Activated CD8-positive, alpha-beta memory T cell treated with anti-CD3 and anti-CD28 coated beads for 24 hours (primary cell): ENCODE measurements at places on chromosomes 2 and 18.

GRCh38 chr2:10742666-10743065 is 21.2 kb downstream of the ATP6V1C2 start:
- no peak for DNase-seq

- no peak for DNase-seq
These were observed 306.2 kb downstream of the FSIP2 start for GRCh38 chr2:186044761-186045160.

- DNase-seq, result no peak
These were observed 15.1 kb upstream of the LDAH start for GRCh38 chr2:20838016-20838415.

GRCh38 chr2:70541481-70542020 is 12.1 kb downstream of the TGFA start:
- no peak for DNase-seq

GRCh38 chr2:28855977-28856376 is 14.1 kb downstream of the TRMT61B start:
- DNase-seq, result no peak

- no peak for DNase-seq
These were observed 333.0 kb upstream of the SLC14A2 start for GRCh38 chr18:45282101-45282812.

GRCh38 chr2:37011130-37011529 is 44.8 kb upstream of the STRN start:
- no peak for DNase-seq

GRCh38 chr2:5377323-5377722 is 314.9 kb upstream of the SOX11 start:
- no peak for DNase-seq

GRCh38 chr2:121709776-121710469 is 26.8 kb downstream of the NIFK start:
- DNase-seq, result no peak

DNA sequence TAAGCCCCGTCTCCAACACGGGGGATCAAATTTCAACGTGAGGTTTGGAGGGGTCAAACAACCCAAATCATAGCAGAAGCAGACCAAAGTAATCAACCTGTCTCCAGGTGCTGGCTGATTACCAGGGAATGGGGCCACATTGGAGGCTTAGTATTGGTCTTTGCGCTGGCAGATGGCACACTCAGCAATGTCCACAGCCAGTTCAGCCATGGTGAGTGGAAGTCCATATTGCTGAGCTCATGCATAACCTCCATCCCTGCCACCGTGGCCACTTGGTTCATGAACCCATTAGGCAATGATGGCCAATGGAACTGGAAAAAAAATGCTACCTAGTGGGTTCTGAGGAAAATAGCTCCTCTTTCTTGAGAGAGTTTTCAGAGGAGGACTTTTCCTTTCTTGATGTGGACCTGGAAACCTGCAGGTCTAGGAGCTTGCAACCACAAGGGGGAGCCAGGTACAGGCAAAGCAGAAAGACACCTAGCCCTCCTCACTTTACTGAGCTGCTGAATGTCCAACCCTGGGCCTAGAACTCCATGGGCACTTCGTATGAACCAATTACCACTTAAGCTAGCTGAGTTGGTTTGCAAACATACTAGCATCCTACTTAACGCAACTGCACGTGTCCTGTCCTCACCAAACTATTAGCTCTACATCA is 128.0 kb upstream of the GYPC start:
- peak; percentile 82 for DNase-seq

- no peak for DNase-seq
These were observed 106.9 kb upstream of the THOC1 start for GRCh38 chr18:374721-375168.

GRCh38 chr2:209936106-209936666 is 66.3 kb upstream of the RPE start:
- no peak for DNase-seq

- DNase-seq, result no peak
These were observed 194.7 kb downstream of the RAB3GAP1 start for GRCh38 chr2:135246711-135247270.

- DNase-seq, result peak; percentile 47
These were observed 48.5 kb downstream of the ZNF516 start for GRCh38 chr18:76446321-76447257.

- DNase-seq, result no peak
These were observed 209.5 kb upstream of the SMAD7 start for GRCh38 chr18:49160079-49160930.

GRCh38 chr2:33372940-33373553 is 103.4 kb upstream of the RASGRP3 start:
- DNase-seq, result no peak

DNA sequence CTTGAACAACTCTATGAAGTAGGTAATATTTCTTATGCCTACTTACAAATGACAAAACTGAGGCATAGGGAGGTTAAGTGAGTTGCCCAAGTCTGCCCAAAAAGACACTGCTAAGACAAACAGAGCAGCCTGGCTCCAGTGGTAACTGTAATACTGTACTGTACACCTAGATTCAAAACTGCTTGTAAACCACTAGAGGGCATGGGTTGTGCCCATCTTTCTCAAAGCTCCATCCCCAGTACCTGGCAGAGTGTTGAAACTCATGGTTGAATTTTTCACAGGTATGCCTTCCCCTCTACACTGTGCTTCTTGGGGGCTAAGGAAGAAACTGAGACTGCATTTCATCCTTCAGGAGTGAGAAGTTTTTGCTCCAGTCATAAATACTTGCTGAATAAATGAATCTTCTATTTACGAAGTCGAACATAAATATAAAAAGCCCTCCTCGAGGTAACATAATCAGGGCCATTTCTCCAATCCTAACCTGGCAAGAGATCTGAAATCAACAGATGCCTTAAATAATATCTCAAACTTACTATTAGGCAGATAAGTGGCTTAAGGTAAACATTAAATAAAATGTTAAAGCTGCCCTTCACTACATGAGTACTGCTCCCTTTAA is 2.0 kb downstream of the PPP4R1 start:
- peak; percentile 58 for DNase-seq

DNA sequence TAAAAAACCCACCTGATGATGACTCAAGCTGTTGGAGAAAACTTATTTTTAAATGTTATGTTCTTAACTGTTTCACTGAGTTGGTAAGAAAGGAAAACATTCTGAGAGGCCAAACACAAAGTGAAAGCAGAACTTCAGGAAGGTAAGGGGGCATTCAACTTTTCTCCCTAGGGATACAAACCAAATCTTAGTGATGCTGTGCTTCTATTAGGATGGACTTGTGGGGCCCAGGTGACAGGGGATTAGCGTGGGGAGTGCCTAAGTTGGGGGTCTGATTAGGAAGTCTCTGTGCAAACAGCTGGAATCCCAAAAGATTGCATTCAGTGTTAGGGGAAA is 18.5 kb downstream of the PDCL3 start:
- no peak for DNase-seq

DNA sequence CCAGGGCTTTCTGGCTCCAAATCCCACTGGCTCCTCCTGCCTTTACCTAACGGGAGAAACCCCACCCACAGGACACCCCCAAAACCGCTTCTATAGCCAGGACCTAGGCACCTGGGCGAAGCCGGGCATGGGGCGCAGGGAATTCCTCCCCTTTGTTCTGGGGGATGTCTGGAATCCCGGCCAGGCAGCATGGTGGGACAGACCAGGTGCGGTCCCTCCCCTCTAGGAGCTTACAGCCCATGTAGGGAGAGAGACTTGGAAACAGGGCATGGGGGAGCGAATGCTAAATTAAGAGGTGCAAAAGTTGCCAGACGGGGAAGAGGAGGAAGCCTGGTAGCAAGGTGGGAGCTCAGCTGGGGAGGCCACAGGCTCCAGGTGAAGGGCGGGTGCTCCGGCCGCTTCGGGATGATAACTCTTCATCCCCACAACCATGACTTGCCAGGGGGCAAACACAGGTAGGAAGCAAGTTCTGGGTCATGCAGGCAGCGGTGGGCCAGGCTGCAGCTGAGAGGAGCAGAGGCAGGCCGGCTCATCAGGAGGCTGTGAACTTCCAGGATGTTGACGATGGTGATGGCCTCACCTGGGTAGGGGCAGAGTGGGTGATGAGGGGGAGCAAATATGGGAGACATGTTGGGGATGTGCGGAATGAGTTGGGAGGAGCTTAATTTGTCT is 1.3 kb downstream of the TMEM37 start:
- DNase-seq, result peak; percentile 43

DNA sequence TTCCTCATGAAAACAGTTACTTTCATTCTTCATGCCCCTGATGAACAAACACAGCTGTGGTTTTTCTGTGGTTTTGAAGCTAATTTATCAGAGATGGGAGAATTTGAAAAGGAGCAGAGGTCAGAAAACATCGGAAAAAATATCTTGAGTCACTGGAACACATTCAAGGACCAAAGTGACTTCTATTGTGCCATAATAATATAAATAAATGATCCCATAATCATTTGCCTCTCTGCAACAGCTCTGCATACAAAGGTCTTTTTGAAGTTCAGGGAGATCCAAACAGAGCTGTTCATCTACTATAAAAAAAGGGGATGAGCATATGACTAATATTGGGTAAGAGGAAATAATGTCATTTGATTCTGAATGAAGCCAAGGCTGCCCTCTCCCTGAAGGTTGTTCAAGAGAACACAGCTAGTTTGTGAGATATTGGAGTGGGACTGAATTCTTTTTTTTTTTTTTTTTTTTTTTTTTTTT is 201.3 kb upstream of the GALNT5 start:
- no peak for DNase-seq

- no peak for DNase-seq
These were observed 257.0 kb downstream of the MREG start for GRCh38 chr2:215756346-215756730.

GRCh38 chr2:223618172-223619035 is 16.2 kb upstream of the SCG2 start:
- DNase-seq, result no peak

DNA sequence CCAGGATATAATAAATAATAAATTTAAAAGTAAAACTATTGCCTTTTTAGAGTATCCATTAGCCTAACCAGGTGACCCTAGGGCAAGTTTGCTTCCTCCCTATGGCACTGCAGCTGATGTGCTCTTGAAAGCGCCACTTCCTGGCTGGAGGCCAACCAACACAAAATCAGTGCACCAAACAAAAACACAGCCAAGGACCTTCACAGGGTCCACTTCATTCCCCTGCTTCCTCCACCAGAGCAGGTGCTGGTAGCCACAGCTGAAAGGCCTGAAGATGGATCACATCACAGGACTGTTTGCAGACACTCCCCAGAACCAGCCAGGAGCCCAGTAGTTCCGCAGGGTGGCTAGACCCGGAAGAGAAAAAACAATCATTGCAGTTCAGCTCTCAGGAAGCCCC is 108.8 kb downstream of the TWIST2 start:
- DNase-seq, result no peak

- DNase-seq, result no peak
These were observed 110.6 kb downstream of the MRO start for GRCh38 chr18:50709193-50709592.

DNA sequence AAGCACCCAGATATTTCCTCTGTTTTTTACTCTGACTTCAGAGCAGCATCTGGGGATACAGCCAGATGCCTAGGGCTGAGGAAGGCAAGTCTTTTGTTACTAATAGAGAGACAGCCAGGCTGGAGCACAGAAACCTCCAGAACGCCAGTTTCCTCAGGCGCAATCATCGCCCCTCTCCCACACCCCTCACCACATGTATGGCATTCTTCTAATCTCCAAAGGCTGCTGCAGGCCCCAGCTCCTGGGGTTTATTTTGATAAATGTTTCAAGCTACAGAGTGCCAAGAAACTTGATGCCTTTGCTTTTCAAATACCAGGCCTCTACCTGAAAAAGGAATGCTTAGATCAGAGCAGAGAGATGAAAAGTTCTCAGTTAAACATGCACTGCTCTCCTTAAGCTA is 283.6 kb downstream of the RBM43 start:
- no peak for DNase-seq

- no peak for DNase-seq
These were observed 212.3 kb upstream of the ATP5MC3 start for GRCh38 chr2:175393851-175394250.

- no peak for DNase-seq
These were observed 180.8 kb downstream of the MBD2 start for GRCh38 chr18:54043484-54044251.

- DNase-seq, result no peak
These were observed 134.9 kb downstream of the TFCP2L1 start for GRCh38 chr2:121150126-121150525.

DNA sequence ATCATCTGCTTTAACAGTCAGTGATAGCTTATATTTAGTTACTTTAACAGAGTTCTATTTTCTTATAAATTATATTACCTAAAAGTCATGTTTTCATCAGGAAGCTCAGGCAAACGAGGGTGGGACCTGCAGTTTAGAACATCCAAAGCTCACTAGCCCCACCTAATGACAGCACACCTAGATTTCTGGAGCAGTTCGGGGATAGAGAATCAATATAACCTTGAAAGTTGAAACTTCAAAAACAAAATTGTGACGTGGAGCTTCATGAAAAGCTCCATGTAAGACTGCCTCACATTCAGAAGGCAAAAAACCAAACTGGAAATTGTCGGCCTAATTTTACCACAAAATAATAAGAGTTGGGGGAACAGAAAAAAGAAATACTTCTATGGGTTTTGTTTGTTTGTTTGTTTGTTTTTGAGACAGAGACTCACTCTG is 185.9 kb upstream of the CCDC150 start:
- DNase-seq, result no peak

DNA sequence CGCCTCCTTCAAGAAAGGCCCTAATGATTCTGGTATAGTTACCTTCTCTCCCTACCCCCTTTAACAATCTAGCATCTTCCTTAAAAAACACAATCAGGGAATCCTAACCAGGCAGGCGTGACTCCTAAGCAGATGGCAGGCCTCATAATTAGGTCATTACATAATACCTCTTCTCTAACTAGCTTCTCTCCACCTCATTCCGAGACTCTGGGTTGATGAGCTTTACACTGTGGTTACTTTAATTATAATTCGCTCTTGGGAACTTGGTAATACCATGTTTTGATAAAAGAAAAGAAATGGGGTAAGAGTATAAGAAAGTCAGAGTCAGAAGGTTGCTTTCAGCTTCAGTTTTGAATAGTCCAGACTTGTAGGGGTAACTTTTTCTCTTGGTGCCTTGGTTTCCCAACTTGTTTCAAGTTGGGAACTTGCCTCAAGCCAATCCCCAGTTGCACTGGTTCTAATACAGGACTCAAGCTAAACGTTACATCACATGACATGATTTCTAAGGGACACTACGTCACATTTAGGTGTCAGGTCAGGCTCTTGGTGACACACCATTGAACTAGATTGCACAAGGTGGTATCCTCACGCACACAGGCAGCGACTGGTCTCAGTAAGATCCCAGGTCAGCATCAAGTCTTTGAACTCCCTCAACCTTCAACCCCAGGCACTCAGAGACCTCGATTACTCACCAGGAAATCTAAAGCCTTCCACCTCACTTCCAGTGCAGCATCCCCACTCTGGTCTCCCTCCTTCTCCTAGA is 59.2 kb downstream of the AAK1 start:
- no peak for DNase-seq

DNA sequence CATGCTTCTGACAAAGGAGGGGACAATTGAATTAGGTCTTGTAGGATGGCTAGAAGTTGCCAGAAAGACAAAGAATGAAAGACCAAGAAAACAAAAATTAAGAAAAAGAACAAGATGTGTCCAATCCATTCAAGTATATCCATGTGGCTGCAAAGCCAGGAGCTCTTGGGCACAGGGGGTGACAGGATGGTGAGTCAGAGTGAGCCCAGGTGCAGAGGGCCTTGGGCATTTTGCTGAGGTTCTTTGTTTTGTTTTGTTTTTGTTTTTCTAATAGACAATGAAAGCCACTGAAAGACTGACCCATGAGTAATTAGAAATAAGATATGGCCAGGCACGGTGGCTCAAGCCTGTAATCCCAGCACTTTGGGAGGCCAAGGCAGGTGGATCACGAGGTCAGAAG is 104.6 kb upstream of the KLHL29 start:
- no peak for DNase-seq

- no peak for DNase-seq
These were observed 246.4 kb downstream of the KLHL29 start for GRCh38 chr2:23631389-23631788.

- DNase-seq, result no peak
These were observed 252.0 kb upstream of the VWC2L start for GRCh38 chr2:214158851-214159250.
